ENCODE measurements at places on chromosomes 5 and 9.

DNA sequence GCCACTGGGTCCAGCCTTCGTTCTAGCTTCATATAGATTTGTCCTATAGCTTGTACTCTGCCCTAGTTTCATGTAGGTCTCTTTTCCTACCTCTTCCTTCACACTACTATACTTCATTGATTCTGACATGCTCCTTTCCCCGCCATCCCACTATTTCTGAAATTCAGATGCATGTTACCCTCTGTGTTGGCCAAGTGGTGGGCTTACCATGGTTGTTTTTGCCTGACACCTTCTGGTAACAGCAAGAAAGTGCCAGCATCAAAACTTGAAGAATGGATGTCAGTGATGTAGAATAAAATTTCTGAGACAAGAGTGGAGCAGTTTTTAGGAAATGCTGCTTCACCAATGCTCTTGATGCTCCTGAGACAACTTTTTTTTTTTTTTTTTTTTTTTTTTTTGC, 19.5 kb upstream of the SERINC5 start:
- DNase-seq: no peak

DNA sequence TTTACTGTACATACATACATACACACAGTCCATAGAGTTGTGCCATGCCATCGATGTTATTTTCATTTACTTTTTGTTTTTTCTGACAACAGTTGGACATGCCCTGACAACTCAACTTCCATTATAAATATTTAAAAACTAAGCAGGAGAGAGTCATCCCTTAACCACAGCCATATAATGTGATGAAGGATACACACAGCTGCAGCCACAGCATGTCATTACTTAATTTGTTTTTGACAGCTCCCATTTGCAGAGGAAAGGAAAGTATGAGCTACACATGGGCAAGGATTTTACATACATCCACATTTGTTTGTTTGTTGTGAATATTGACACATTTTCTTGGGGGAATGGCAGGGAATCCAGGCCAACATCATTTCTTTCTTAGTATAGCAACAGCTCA, 91.5 kb upstream of the TUT7 start:
- DNase-seq: no peak

DNA sequence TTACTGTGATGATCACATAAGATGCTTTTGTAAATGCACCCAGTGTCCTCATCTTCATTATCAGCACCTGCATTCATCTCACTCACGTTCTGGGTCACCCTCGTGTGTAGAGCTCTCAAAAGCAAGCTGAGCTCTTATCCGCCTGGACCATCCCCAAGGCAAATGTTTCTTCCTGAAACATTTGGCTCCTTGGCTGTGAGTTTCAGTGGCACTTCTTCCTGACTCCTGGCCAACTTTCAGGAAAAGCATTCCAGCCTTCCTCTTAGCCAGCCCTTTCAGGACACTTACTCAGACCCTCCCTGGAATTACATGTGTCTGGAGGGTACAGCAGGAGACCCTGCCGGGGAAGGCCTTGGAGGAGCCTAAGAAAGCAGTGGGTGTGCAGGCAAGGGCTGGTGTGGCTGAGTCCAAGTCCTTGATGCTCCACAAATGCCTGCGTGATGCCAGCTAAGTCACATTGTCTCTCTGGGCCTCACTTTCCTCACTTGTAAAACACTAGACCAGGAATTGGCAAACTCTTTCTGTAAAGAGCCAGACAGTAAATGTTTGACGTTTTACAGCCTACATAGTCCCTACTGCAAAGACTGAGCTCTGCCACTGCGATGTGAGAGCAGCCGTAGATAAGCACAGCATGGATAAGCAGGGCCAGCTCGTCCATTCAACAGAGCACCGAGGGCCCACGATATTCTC, 72.1 kb downstream of the PDE6A start:
- DNase-seq: no peak

DNA sequence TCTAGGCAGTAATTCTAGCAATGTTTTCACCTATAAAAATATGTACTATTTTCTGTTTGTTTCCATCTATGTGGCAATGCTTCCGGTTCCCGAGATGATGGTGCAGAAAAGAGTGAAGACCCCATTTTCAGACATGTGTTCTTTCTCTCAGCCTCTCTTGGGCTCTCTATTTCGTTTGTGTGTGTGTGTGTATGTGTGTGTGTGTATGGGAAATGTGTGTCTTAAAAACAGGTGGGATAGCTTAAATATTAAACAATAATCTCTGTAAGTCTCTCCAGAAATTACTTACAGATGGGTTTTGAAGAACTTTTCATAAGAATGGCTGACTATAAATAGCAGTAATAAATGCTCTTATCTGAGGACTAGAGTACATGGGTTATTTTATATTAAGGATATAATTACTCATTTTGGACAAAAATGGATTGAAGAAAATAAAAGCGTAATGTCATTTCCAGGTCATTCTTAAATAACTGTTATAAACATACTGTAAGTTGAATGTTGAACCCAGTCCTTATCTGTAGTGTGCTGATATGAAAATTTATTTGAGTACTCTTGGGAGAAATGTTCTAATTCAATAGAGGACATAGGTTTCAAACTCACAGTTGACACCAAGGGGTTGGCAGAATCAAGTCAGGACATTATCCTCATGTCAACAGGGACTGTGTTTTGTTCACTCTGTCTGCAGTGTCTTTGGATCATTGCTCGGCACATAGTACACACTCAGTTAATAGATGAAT, 31.1 kb downstream of the PCSK5 start:
- DNase-seq: no peak

GRCh38 chr5:14900693-14901461, 29.3 kb upstream of the ANKH start:
- no peak for DNase-seq

- no peak for DNase-seq
These were observed 46.1 kb upstream of the RIOK2 start for GRCh38 chr5:97229196-97229595.

GRCh38 chr9:23555851-23556250, 270.2 kb downstream of the ELAVL2 start:
- no peak for DNase-seq

DNA sequence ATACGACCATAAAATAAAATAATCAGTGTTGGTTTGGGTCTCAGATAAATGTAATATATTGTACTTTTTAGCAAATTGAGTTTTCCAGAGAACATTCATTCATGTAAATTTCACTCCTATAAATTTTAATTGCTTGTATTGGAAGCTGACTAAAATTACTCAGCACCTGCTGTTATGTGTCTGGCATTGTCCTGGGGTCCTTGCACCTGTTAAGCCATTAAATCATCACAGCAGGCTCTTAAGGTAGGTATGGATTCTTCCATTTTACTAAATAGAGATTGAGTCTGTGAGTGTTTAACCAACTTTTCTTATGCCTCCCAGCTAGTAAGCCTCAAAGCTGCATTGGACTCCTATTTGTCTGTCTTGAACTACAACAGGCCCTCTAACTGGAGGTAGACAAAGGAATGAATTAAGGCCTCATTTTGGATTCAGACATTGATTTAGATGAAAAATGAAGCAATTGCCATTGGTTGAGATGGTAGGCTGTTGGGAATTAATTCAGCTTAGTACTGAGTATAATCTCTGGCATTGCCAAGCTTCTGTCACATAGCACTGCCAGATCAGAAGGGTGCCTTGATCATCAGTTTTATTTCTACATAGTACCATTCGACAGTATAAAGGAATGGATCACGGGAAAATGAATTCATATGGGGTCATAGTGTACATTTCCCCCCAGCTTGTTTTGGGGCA, 78.9 kb downstream of the PARP8 start:
- DNase-seq: no peak

DNA sequence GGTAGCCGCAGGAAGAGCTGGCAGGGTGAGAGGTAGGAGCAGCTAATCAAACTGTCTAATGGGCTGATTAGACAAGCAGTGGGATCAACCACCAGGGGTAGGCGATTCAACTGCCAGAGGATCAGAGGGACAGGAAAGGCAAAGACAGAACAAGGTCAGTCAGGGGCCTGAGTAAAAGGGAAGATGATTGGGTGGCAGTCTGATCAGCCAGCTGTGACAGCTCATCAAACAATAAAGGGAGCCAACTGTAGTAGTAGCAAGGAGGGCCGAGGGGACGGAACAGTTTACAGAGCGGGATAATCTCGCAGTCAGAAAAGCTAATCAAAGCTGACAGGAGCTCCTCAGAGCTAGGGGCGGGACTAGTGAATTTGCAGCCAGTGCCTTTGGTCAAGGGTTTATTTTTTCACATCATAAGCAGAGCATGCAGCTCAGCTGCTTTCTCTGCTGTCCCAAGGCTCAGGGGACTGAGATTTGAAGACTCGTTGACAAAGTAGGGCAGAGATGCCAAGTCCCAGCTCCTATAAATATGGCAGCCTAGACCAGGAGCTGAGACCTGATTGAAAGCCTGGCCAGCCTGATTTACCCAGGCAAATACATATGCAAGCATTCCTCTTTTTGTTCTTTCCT, 418.2 kb downstream of the GABRG2 start:
- no peak for DNase-seq

DNA sequence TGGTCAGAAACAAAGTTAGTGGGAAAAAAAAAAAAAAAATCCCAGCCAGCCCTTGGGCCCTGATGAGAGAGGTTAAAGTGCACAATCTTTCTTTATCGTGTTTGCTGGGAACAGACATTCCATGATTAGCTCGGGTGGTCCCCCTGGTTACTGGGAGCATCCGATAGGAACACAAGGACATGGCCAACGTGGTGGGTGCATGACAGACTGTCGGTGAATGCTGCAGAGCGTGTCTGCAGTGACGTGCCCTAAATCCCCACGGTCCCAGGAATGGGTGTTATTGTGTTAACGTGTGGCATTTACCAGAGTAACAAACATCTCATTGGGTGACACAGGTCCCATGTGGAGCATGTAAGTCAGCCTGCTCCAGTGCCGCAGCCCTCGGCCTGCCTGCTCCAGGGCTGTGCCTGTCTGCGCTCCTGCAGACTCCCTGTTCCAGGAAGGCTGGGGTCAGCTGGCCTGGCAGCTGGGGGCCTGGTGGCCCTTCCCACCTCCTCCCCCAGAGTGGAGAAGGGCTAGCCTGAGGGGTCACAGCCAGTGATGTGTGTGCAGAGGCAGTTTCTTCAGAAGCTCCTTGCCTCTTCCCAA, 34.3 kb upstream of the TBC1D2 start:
- no peak for DNase-seq

GRCh38 chr9:90556897-90557675, 85.5 kb downstream of the DIRAS2 start:
- DNase-seq: no peak

GRCh38 chr5:6244339-6244714, 134.0 kb downstream of the MED10 start:
- no peak for DNase-seq

DNA sequence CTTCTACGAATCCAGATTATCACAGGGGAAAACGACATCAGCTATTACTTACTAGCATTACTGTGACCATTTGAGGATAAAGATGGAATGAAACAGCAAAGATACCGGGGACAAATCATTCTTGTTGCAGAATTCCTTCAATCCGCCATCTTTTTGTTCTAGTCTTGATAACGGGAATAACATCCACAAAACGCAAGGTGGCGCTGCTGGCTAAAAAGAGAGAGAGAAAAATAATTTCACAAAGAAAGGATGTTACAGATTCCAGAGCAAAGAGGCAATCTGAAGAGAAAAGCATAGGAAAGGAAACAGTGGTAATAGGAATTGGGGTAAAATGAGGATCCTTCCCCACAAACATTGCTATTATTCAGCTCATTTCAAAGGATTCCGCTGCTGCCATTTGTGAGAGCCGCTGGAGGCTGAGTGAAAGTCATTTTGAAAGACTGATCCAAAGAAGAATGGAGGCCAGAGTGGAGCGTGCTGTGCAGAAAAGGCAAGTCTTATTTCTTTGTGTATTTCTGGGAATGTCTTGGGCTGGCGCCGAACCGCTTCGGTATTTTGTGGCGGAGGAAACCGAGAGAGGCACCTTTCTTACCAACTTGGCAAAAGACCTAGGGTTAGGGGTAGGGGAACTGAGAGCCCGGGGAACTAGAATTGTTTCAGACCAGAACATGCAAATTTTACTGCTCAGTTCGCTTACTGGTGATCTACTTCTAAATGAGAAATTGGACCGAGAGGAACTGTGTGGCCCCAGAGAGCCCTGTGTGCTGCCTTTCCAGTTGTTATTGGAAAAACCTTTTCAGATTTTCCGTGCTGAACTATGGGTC, at the start of gene PCDHB7:
PCDHB7 (plus strand) TSS at position 264 of the 824 bp plus-strand sequence; CDS start at position 456, 192 bp downstream.
- DNase-seq: no peak

- no peak for DNase-seq
These were observed at the start of gene B4GALT7 for GRCh38 chr5:177599731-177600507. B4GALT7 (plus strand) TSS chr5:177600132; CDS start chr5:177600211, 79 bp downstream.

DNA sequence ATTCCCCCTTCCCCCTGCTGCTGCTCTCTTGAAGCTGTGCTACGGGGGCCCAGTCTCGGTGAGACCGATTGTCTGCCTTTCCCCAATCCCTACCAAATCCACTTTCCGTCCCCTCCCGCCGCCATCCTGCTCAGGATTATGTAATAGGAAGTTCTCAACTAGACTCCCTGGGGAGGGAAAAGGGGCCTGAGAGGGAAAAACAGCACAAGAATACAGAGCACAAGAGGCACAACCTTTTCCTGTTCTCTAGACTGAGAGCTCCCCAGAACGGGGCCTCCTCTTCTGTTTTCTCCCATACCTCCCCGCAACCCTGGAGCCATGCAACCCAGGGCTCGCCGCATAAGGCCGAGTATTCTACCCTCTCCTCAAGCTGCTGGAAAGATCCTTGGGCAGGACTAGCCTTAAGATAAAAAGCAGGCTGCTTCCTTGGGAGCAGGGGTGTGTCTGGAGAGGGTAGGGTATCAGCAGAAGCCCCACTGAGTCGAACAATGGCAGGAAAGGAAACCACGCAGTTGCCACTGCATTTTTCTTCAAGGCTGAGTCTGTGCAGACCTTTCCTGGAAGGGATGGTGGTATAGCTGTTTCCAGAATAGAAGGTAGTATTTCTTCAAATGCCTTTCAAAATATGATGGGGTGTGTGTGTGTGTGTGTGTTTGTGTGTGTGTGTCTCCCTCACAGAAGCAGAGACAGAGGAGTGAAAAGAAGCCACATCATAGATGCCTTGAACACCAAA, 12.9 kb downstream of the MYORG start:
- DNase-seq: no peak

- DNase-seq: no peak
These were observed 50.5 kb downstream of the PDE4D start for GRCh38 chr5:59842999-59843398.

DNA sequence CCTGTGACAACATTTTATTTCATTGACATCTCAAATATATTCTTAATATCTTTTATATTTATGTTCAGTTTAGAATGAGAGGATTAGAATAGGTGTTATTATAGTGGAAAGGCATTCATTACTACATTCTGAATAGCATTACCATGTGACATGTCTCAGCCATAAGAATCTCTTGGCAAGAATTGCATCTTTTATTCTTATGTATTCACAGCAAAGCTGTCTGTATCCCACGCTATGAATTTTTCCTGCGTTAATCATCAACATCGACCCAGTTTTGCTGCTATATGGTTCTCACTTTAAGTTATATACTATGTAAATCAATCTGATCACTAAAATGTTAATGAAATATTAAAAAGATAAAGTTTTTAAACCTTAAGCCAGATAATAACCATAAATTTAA, 248.6 kb downstream of the TMEM232 start:
- no peak for DNase-seq

DNA sequence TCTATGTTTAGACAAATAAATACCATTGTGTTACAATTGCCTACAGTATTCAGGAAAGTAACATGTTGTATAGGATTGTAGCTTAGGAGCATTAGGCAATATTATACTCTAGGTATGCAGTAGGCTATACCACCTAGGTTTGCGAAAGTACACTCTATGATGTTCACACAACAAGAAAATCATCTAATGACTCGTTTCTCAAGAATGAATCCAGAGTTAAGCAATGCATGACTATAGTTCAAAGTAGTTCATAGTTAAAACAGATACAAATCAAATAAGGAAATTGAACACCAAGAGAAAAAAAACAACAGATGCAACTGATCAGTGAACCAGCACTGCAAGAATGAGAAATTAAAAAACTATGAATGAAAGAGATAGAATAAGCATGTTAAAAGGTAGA, 27.6 kb upstream of the ABLIM3 start:
- DNase-seq: no peak
